Inflammatory macrophage (primary cell): ENCODE measurements at places on chromosomes 4 and X.
A peak's percentile ranks its signal among the peaks of the same experiment; 100 is the strongest.

DNA sequence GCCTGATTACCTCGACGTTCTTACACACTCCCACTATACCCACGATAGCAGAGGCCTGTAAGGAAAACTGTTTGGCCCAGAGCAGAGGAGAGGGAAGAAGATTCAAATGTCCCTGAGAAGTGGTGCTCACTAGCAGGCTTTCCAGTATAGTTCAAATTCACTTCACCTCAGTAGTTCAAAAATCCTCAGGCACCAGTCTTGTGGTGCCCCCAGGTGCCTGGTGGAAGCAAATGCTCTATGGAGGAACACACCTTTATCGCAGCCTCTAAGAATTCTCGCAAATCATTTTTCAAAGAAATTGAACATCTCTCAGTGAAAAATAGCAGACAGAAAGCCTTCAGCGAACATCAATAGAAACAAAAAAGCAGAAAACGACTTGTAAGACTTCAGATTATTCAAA is 12.2 kb upstream of the MTMR1 start:
- DNase-seq: no peak

DNA sequence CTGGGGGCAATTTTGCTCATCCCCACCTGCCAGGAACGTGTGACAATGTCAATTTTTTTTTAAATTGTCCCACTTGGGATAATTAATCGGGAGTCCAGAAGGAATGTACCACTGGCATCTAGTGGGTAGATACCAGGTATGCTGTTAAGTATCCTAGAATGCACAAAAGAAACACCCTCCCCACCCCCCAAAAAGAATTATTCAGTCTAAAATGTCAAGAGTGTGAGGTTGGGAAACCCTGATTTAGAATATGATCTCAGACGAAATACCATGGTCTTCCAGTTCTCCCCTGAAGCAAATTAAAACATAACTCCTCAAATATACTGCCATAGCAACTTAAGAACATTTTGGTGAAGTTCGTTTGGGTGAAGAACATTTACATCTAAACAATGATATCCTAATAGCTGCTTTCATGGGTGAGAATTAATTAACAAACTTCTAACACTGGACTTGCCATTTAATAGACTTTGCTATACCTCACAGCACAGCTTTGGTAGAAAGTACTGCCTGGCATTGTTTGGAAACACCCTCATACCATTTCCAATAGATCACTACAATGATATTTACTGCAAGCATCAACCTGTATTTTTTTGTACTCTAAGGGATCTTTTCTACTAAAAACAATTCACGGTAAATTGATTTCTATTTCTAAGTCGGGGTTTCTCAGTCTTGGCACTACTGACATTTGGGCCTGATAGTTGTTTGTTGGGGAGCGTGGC is 36.5 kb downstream of the SH3RF1 start:
- DNase-seq: no peak

- DNase-seq: no peak
Observed at GRCh38 chr4:128921954-128922353, 112.5 kb downstream of the JADE1 start.

DNA sequence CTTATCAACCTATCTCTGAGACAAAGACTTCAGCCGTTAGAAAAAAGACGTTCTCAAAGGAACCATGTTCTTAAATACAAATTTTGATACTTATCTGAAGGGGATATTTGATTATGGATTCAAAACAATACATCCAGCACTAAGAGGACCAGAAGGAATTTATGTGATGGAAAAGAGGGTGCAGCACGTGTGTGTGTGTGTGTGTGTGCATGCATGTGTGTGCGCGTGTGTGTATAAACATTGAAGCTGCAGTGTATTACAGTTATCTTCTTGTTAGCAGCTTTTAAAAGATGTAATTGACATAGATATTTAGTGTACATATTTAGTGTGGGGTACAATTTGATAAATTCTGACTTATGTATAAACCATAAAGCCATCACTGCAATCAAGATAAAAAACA is 44.9 kb downstream of the ANK2 start:
- no peak for DNase-seq

DNA sequence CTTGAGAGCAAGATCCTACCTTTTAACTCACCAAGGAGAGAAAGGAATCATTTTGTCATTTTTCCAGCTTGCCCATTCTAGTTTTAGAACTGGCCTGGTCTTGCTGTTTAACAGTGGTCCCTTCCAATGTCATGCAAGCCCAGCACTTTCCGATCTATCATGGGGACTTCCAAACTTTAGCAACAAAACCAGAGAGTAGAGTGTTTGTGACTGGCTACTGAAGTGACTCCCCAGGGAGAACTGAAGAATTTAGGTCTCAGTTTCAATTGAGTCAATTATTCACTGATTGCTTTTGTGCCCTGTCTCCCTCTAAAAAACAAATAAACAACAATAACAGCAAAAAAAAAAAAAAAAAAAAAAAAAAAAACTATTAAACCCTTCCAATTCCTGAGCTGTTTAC is 108.3 kb downstream of the LHFPL1 start:
- DNase-seq: no peak

DNA sequence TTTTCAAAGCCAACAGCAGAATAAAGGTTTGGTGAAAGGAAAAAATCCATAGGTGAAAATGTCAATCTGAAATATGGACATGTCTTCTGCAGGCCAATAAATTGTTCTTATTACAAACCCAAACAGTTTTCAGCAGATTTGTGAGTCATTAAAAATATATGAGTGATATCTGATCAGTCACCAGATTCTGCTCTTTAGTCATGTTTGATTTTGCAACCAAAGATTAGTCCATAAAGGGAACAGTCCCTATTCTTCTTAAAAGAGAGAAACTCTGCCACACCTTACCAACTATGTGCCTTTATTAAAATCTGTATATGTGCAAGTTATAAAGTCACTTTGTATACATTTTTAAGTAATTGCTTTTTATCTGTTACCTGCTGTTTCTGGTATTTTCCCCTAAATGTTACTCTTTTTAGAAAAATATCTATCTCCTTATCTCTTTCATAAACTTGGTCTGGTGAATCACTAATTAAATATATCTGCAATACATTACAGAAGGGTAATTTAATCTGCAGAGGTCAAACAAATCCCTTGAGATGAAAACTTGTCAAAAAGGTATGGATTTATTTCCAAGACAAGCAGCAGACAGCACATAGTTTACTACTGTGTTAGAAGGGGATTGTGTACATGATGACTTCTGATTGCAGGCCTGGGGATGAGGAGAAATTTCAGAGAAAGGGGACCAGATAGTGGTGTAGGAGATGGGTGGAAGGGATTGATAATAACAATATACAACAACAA is 322.9 kb upstream of the NWD2 start:
- no peak for DNase-seq

DNA sequence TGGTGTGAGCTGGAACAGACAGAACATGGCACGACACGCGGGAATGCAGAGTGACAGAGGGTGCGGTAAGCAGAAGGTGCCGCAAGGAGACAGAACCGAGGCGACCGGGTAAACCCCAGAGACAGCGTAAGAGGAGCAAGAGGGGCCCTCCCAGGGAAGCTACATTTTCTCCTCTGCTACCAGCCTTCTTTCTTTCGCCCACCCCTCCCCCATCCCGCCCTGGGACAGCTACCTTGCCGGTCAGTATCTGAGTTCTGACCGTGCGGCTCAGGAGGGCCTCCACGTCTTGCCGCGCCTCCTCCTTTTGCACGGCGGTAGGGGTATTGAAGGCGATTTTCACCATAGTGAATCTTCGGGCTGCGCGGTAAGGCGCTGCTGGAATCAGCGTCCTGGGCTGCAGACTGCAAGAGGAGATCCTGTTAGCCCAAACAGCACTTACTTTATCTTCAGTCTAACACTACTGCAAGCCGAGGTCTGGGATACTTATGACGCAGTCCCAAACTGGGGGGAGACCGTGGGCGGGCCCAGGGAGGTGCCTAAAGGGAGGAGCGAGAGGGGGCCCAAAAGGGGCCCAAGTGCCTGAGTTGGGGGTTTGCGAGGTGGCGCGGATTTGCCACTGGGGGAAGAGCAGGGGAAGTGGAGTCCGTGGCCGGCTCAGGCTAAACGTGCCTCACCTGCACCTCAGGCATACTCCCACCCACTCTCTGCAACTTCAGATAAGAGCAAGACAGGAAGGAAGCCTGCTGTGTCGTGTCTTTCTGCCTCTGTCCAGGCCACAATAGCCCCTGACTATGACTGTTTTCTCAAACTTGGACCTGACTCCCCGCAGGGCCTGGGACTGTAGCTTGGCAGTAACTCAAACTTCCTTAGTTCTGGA is at the start of gene ITM2A:
Gene ITM2A (minus strand): TSS at position 462 of the 877 bp plus-strand sequence. CDS start 119 bp downstream, at position 343.
- DNase-seq: no peak

DNA sequence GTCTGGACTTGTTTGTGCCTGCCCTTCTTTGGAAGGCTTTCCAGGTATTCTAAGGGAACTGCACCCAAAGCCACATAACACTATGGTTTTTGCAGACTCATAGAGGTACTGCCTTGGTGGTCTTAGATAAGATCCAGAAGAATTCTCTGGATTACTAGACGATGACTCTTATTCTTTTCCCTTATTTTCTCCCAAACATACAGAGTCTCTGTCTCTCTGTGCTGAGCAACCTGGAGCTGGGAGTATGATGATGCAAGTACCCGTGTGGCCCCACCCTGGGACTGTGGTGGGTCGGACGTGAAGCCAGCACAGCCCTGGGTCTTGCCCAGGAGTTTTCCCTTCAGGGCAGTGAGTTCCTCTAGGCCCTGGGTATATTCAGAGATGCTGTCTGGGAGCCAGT is 1342.4 kb upstream of the TENM3 start:
- no peak for DNase-seq

GRCh38 chr4:143745874-143746273 is 45.4 kb upstream of the FREM3 start:
- no peak for DNase-seq

GRCh38 chrX:2500803-2501558 is at the start of the genes DHRSX and ZBED1:
TSS of gene DHRSX (minus strand) at chrX:2500976. CDS start at chrX:2500925, 51 bp downstream.
TSS of gene ZBED1 (minus strand) at chrX:2500976. CDS start at chrX:2490719, 10,257 bp downstream.
- DNase-seq: peak; percentile 65

DNA sequence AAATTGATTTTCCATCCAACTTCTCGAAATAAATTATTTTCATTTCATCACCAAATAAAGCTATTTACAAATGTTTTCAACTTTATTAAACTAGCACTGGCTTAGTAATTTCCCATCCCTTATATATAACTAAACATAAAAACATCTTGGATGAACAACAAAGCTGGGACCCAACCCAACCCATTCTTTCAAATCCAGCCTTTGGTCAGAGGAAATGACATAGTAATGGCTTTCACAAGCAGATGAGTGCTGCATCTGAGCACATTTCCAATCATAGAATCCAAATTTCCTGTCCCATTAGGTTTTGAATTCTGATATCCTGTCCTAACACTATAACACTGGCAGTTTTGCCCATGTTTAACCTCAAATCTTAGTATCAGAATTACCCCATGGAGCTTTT is 7.9 kb upstream of the EMCN start:
- no peak for DNase-seq

GRCh38 chr4:56187688-56188087 is 199.6 kb downstream of the AASDH start:
- DNase-seq: no peak

DNA sequence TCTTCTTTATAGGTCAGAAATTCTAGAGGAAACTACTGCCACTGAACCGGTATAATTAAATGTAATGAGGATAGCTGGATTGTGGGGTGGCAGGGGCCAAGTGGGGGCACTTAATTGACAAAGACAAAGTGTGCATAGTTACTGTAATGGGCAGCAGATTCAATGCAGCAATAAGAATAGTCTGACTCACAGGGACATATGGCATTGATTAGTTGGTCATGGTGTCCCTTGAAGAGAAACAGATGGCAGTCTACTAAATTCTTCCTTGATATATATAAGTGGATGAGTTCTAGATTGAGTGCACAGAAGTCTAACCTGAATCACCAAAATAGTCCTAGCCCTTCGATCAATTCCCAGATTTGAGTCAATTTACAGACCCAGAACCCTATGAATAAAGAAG is 31.6 kb downstream of the ETDC start:
- no peak for DNase-seq

GRCh38 chr4:40432504-40432903 is 97.4 kb downstream of the CHRNA9 start:
- DNase-seq: no peak
